HCT116 (cell line): ENCODE measurements at places on chromosomes 12 and 14.

GRCh38 chr14:64209444-64210131 lies 84.6 kb downstream of the ESR2 start:
- no peak overlapping the region for H3K27ac ChIP-seq
- DNase-seq = no peak
- H3K27me3 ChIP-seq = no peaks in the 10 kb centered on the region
- H3K4me3 ChIP-seq = no peak overlapping the region
- no peaks in the 10 kb centered on the region for H3K4me1 ChIP-seq
- H3K36me3 ChIP-seq = no peaks in the 10 kb centered on the region

- H3K4me3 ChIP-seq = peak overlapping the region; percentile 37
- H3K4me1 ChIP-seq = peaks cover 90% of the 10 kb centered on the region
- peak; percentile 93 for DNase-seq
- H3K27ac ChIP-seq = peak overlapping the region; percentile 95
- no peaks in the 10 kb centered on the region for H3K27me3 ChIP-seq
These were observed 98.9 kb downstream of the DENND5B start for GRCh38 chr12:31491841-31492598.

DNA sequence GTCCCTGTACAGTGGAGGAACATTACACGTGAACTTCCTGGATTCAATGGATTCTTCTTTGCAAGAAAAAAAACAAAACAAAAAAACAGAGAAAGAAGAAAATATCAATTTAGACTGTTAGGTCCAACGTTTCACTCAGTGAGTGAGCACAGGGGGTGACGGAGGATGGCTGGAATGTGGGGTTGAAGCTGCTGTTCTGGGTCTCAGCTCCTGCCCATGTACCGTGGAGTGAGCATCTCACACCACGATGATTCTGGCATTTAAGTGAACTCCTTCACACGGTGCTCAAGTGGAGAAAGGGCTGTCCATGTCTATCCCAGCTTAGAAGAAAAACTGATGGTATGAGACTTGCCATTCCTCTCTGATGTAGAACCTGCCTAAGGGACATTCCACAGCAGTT lies 23.2 kb downstream of the CCND2 start:
- no peak overlapping the region for H3K4me3 ChIP-seq
- H3K27ac ChIP-seq = no peak overlapping the region
- DNase-seq = no peak
- H3K4me1 ChIP-seq = no peaks in the 10 kb centered on the region

DNA sequence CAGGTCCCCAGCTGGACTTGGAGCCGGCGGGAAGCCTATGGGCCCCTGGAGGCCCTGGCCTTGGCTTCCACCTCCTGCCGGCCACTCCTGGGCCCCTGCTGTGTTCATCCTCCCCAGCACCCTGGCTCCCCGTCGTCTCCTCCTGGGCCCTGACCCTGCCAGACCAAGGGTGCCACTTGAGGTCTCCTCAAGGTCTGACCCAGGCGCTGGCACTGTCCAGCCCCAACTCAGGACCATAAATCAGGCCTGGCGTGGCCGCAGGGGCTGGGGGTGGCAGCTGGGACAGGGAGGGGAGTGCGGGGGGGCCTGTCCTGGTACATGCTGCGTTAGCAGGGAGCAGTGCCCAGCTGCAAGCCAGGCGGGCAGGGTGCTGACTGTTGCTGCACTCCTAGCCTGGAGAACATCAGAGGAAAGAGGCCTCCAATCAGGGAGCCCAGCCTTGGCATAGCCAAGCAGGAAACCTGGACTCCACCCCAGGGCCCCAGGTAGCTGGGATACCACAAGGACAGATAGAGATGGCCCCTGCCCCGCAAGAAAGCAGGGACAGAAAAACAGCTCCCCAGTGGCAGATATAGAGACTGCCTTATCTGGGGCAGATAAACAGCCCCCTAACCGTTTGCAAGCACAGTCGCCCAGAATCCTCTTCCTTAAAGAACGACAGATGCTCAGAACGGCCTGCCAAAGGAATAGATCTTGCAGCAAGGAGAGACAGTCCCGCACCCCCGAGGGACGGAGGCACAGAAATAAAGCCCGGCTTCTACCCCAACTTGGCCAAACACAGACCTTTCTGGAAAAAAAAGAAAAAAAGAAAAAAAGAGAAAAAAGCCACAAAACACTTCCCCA lies 6.5 kb upstream of the ATG101 start:
- H3K27me3 ChIP-seq = no peaks in the 10 kb centered on the region
- DNase-seq = no peak
- no peak overlapping the region for H3K4me3 ChIP-seq
- H3K27ac ChIP-seq = no peak overlapping the region
